Germinal center (tissue), 1 donor: ENCODE measurements at places on chromosomes 13 and 19.
A peak's percentile ranks its signal among the peaks of the same experiment; 100 is the strongest.

DNA sequence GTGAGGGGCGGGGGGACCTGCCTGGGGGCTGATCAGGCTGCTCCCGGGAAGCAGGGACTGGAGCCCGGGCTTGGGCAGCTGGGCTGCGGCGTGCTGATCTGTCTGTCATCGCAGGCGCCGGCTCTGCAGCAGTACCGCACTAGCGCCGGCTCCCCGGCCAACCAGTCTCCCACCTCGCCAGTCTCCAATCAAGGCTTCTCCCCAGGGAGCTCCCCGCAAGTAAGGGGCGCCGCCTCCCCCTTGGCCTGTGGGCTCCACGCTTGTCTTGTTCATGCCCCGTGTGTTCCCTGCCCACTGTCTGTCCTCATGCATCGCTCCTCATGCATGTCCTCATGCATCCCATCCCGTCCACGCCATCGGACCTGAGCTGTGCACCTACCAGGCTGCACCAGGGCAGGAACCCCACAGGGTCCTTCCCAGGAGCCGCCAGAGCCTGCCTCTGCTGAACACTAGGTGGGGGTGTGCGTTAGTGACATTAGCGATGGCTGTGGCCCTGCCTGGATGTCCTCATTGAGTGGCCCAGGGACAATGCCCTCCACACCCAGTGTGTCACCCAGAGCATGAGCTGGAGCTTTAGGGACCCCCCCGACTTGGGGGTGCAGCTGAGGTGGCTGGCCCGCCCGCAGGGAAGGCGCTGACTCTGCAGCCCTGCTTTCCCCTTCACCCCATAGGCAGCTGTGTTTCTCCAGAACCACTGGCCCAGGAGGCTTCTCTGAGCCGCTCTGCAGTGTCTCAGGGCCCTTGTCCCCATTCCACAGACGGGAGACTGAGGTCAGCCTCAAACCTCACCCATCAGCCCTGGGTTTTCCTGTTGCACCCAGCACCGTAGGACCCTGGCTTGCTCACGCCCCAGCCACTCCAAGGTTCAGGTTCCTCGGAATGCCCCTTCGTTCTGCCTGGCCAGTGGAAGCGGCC, 19.5 kb downstream of the COMP start:
- DNase-seq, result no peak

DNA sequence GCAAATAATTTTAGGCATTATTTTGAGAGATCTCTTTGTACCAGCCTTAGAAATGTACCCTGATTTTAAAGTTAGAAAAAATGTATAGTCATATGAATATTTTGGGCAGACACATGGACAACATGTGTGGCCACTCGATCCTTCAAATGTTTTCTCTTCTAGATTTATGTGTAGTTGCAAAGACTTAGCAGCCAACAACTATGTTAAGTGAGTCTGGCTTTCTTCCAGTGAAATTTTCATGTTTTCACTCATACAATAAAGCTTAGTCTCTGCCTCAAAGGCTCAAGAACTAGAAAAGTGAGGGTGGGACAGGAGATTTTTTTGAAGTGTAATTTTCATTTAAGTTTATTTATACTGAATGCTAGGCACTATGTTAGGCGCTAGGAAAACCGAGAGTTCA, 207.7 kb upstream of the DACH1 start:
- no peak for DNase-seq

DNA sequence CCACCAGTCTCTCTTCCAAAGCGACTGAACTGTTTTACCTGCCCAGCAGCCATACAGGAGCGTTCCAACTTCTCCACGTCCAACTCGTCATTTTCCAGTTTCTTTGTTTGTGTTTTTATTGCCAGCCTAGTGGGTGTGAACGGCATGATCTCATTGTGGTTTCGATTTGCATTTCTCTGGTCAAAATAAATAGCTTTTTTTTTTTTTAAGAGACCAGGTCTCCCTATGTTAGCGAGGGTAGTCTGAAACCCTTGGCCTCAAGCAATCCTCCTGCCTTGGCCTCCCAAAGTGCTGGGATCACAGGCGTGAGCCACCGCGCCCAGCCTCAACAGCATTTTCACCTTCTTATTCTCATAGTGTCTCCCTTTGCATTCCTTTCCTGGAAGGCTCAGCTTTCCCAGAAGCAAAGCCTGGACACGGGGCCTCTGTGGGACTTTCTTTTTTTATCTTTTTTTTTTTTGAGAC, 4.2 kb upstream of the JSRP1 start:
- DNase-seq, result no peak

GRCh38 chr13:111659219-111659775, 338.9 kb downstream of the TEX29 start:
- no peak for DNase-seq

- peak; percentile 17 for DNase-seq
Measured at GRCh38 chr13:113493315-113493951, 2.9 kb upstream of the DCUN1D2 start.

DNA sequence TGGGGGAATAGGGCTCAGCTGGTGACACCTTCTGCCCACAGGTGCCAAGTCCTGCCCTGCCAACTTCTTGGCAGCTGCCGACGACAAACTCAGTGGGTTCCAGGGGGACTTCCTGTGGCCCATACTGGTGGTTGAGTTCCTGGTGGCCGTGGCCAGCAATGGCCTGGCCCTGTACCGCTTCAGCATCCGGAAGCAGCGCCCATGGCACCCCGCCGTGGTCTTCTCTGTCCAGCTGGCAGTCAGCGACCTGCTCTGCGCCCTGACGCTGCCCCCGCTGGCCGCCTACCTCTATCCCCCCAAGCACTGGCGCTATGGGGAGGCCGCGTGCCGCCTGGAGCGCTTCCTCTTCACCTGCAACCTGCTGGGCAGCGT, 2.1 kb downstream of the P2RY11 start:
- no peak for DNase-seq

DNA sequence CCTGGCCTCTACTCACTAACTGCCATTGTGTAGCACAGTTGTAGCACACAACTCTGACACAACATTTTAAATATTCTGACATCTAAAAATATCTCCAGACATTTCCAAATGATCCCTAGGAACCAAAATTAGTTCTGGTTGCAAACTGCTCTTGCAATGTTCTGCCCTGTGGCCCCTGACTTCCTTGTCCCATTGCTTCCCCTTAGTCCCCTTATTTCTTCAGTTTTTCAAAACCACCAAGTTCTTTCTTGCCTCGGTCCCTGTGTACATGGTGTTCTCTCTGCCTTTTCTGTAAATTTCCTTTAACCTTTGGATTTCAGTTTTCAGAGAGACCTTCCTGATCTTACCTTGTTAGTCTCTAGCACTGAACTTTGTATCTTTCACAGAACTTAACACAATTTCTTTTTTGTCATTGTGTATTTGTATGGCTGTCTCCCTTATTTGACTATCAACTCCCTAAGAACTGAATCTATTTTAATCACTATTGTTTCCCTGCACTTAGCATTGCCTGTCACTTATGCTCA, 87.6 kb upstream of the MLNR start:
- DNase-seq, result no peak
